ENCODE measurements at places on chromosomes 6 and 20. TPM values are rescaled to one million over a fixed set of nuclear protein-coding genes. Genes with fewer than 3 reads are reported as not detected.

NOL7 gene
- total RNA-seq: 47.9 TPM

B3GALT4 gene
- 8.3 TPM for total RNA-seq

DNA sequence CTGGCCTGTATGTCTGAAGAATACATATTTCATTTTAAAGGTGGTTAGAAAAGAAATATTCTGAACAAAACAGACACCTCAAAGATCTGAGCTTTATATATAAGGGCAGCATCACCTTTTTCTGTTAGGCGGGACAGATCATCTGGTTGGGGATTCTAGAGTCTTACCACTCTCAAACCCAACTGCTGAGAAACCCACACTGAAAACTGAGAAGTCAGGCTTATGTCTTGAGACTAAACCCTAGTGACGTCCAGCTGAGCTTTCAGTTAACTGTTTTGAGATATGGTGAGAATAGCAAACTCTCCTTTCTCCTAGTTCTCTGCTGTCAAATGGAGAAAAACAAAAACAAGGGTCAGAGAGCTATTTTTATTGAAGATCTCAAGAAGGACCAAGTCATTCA, 63.7 kb upstream of the CCN6 start:
- DNase-seq: no peak

- DNase-seq: no peak
Measured at GRCh38 chr20:48634641-48635040, 193.2 kb downstream of the PREX1 start.

CCN6 gene
- not detected for total RNA-seq

GRCh38 chr6:56004426-56004825, 129.0 kb upstream of the BMP5 start:
- no peak for DNase-seq

- peak; percentile 68 for DNase-seq
Measured at GRCh38 chr20:17570347-17571152, 675 bp downstream of the DSTN start.

GRCh38 chr20:60727425-60727824, 524.6 kb upstream of the CDH4 start:
- no peak for DNase-seq

GRCh38 chr6:15464211-15464725, 198.6 kb downstream of the DTNBP1 start:
- no peak for DNase-seq

GRCh38 chr6:92810913-92811312, 608.4 kb downstream of the EPHA7 start:
- DNase-seq: no peak

PHACTR1 gene
- 114 TPM for total RNA-seq

- no peak for DNase-seq
Measured at GRCh38 chr6:16555550-16555949, 205.7 kb downstream of the ATXN1 start.
